ENCODE measurements at places on chromosomes 3 and 15.
A peak's percentile ranks its signal among the peaks of the same experiment; 100 is the strongest.

DNA sequence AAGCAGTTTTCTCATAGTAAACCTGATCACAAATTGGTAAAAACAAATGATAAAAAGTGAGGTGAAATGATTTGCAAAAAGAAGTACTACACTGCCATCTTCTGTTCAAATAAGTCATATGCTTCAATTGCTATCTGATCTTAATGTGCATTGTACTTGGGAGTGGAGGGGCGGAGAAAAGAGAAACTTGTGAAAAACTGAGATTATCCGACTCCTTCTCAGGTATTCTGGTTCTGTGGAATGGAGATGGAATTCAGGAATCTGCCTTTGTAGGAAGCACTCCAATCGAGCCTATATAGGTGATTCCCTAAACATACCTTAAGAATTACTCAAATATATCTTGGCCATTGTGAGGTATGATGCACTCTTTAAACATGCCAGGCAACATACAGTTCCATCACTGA lies 180.6 kb downstream of the CHL1 start:
- peak; percentile 40 for DNase-seq

DNA sequence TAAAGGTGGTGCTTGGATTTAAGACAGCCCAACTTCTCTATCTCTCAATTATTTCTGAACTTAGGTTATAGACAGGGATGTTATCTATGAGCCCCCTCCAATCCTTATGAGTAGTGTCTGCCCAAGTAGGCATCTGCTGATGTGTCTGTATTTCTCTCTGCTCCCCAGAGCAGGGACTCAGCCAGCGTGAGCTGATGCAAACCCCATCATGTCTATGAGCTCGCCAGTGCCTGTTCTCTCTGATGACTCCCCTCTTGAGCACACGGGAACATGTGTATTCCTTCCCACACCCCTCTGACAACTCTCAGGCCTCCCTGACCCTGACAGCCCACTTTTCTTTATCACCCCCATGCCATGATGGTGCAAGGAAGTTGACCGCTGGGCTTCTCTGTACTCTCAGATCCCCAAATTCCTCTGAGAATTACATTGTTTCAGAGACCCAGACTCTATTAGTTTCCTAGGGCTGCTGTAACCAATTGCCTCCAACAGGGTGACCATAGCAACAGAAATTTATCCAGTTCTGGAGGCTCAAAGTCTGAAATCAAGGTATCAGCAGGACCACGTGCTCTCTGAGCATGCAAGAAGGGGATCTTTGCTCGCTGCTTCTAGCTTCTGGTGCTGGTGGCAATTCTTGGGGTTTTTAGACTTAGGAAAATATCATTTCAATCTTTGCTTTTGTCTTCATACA lies 73.5 kb upstream of the ST8SIA2 start:
- DNase-seq = no peak

- DNase-seq = no peak
These were observed 15.9 kb downstream of the MYZAP start for GRCh38 chr15:57607570-57608000.

GRCh38 chr3:8529181-8529637 lies 27.6 kb downstream of the LMCD1 start:
- no peak for DNase-seq

GRCh38 chr3:118504906-118505305 lies 529.7 kb downstream of the IGSF11 start:
- no peak for DNase-seq

- no peak for DNase-seq
These were observed 248.6 kb upstream of the FEZF2 start for GRCh38 chr3:62621925-62622324.

Data from muscle of back (tissue), 13 donors.